ENCODE measurements at places on chromosomes 5 and 9.

GRCh38 chr5:50710838-50711237 lies 44.4 kb downstream of the PARP8 start:
- DNase-seq = no peak

GRCh38 chr5:97297063-97297703 lies 114.1 kb upstream of the RIOK2 start:
- DNase-seq = peak; percentile 42

GRCh38 chr5:52897238-52897614 lies 91.9 kb upstream of the ITGA2 start:
- DNase-seq = no peak

DNA sequence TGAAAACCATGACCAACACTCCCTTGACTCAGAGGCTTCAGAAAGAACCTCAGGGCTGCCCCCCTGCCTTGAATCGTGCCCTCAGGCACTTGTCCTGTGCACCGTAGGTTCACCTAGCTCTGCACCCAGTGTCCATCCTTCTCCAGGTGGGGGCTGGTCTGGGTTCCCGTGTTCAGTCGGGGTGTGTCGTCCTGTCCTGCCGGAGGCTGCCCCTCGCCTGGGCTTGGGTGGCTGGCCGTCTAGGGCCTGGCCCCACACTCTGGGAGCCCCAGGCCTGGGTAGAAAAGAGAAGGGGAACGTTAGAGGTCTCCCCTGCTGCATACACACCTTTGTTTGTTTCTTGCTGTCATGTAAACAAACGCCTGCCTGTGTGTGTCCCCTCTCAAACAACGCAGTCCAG lies 29.3 kb downstream of the CATSPER3 start:
- no peak for DNase-seq

GRCh38 chr9:70398145-70398556 lies 16.3 kb downstream of the KLF9 start:
- DNase-seq = no peak

- no peak for DNase-seq
Measured at GRCh38 chr9:77021922-77022782, 2.7 kb downstream of the FOXB2 start.
